CD4-positive, alpha-beta T cell treated with Interleukin-4 for 1 hour (primary cell): ENCODE measurements at places on chromosomes 16 and 17.
A peak's percentile ranks its signal among the peaks of the same experiment; 100 is the strongest.

GRCh38 chr17:8696426-8696825, 48.2 kb downstream of the CCDC42 start:
- no peak for DNase-seq

- no peak for DNase-seq
These were observed 24.4 kb upstream of the ETV4 start for GRCh38 chr17:43570518-43570928.

- DNase-seq: peak; percentile 8
These were observed 57.6 kb downstream of the PRMT7 start for GRCh38 chr16:68368301-68368888.

DNA sequence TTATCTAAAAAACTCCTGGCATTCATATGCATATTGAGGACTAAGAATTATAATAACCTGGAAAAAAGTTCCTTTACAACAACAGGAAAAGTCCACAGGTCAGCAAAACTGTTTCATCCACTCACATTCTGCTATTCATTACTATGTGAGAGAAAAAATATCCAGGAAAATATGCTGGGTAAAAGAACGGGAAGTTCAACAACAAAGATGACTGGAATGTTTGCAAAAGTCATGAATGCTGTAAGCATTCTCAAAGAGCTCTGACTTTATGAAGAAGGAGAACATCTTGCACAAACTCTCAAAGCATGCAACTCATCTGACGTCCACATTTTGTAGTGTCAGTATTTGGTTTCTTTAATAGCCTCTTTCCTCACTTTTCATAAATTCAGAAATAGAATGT, 56.9 kb upstream of the ALDH3A1 start:
- DNase-seq: no peak

DNA sequence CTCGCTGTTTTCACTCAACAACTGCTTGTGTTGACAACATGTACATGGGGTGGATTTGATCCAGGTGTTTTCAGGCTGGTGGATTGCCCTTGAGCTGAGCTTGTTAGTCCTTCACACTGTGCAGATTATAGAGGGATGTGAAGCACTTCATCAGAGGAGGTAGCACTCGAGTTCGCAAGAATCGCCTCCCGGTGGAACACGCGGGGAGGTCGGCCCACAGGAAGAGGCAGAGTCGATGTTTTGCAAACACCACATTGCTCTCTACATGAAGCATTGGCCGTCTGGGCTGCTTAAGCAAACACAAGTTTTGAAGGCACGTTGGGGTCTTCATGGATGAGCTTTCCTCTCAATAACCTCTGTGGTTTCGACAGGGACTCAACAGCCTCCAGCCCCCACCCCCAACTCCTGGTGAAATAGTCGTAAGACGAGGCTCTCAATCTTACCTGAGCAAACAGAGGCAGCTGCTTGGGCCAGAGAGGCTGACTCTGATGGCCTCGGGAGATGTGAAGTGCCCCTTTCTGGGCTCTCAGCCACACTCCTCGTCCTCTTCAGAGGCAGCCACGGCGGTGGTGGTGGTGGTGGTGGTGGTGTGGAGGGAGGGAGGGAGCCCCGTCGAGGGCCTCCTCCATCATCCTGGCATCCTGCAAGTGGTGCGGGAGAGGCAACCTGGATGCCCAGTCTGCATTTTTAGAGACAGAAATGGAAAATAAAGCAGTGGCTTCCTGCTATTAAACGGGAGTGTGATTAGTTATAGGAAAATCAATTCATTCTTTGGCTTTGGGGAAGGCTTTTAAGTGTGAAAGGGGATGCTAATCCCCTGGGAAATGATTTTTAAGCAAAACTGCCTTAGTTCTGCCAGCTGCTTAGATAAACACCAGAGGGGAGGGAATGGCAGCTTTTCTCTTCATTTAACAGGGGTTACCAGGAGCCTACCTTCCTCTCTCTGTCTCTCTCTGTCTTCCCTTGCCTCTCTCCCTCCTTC, 552.5 kb upstream of the EEF2KMT start:
- DNase-seq: no peak

GRCh38 chr17:73831699-73832098, 187.5 kb upstream of the SDK2 start:
- no peak for DNase-seq

DNA sequence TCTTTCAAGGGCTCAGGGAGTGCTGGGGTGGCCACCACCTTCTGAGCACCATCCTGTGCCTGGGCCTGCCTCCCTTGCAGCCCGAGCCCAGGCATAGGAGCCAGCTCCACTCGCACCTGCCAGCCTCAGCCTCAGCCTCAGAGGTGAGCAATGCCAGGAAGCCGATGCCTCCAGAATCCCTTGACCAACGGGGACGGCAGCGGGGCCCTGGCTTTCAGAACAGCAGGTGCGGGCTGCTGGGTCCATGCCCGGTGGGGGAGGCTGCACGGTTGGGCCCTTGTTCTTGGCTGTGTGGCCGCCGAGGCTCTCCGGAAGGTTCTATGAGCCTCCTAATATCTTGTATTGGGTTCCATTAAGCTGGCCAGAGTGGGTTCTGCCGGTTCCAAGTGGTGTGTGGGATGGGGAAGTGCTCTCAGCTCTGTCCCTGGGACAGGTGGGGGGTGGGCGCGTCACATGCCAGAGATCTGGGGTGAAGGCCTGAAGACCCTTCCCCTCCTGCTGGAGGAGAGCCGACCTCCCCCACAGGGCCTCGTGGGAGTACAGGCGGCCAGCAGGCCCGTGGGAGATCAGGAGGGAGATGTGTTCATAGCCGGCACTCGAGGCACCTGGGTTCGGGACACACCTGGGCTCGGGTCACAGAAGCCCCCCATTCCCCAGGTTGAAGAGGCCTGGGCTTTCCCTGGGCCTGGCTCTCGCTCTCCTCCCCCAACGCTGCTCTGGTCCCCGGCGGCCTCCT, 27.0 kb downstream of the NPTX1 start:
- DNase-seq: no peak

DNA sequence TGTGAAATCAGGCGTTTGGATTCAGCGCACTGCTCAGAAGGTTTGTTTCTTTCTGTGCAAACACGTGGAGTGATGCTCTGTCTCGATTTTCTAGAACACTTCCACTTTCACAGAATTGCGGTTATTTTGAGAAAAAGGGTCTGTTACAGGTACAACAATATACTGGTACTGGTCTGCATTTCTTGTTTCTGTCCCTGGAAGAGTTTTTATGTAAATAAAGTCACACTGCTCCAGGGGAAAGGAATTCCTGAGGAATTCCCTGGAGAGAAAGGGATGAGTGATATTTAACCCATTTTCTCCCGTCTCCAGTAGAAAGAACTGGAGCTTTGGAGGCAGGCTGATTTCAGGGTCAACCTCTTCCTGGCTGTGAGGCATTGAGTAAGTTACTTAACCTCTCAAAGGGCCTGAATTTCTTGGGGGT, 16.2 kb upstream of the RMI2 start:
- no peak for DNase-seq

GRCh38 chr17:75250009-75250471, 11.4 kb downstream of the GGA3 start:
- no peak for DNase-seq

DNA sequence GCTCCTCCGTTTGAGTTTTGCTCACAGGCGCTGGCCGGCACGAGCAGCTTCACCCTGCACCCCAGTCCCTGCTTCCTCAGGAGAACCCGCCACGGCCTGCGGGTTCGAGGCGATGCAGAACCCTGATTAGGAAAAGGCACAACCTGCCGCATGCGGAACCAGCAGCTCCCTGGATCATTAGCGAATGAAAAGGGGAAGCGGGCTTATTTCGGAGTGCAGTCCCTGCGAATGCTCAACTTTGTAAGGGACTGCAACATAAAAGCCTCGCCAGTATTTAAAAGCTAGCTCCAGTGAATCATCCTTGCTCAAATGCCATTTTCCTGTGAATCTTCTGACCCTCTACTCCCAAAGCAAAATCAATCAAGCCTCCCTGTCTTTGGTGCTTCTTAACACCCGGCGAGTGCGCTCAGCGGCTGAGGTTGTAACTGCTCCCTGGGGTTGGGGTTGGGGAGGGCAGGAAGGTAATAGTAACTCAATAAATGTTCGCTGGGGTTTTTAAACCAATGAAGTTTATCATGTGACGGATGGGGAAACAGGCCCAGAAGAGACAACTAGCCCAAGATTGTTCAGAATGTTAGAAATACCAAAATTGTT, 678 bp upstream of the AKAP10 start:
- peak; percentile 15 for DNase-seq

DNA sequence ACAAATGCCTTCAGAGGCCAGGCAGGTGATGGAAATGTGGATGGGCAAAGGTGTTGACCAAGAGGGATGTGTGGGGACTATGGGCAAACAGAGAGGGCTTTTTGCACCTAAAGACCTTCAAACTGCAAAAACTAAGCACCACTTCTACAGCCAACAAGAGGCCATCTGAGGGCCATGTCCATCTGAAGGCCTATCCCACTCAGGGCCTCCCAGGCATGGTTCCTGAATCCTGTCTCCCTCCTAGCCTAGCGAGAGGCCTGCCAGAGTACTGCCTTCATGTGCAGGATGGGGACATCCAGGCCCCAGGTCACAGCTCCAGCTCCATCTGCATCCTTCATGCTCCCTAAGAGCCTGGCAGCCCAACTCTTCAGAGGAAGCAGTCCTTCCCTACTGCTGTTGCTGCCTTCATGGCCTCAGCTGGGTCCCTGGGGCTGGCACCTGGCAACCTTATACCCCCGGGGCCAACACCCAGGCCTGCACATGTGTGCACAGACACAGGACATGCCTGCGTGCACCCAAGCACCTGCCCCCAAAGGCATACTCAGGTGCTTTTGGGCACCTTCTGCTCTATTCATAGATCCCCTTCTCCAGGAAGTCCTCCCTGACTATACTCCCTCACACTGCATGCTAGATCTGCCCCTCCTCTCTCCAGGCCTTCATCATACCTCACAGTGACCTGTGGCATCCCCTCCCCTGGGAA, 95.2 kb downstream of the C16orf78 start:
- no peak for DNase-seq

DNA sequence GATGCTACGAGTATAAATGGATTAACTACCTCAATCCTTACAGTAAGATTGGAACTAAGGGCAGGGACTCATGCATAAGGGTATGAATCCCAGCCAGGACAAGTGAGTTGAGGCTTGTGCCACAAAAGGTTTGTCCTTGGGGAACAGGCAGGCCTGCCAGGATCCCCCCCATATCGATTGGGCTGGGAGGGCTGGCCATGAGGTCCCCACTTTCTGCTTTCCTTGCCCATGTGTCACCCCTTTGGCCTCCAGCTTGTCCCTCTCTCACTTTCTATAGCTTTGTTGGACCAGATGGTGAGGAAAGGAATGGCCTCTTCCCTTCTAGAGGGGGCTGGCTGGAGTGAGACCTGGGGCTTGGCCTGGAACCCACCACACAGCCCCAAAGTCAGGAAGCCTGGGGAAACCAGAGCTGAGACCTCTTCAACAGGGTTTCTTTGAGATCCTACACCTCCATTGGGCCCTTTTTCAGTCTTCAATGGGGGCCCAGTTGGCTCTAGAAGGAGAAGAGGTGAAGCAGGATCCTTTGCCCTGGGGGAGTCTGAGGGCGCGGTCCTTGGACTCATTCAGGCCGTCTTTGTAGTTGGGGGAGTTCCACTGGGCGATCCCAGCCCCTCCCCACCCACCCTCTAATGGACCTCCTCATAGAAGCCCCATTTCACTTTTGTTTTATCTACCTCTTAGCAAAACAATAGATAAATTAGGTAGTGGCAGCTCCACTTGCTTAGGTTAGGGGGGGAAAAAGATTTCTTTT, 57.3 kb downstream of the IGF2BP1 start:
- DNase-seq: no peak

DNA sequence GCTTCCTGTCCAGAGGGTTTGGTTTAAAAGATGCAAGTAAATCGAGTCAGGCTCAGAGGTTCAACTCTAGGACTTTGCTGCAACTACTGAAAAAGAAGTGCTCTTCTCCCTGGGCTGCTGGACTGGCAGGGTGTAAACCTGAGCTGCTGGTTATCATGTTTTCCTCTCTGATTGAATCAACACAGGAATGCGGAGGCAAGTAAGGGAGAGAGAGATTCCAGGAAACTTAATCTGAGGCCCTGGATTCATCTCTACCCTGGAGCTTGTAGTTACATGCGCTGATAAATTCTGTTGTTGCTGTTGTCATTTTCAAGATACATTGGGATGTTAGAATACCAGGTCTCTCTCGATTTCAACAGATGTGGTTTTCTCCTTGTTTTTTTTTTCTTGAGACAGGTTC, 8.2 kb upstream of the HS3ST3A1 start:
- DNase-seq: no peak

DNA sequence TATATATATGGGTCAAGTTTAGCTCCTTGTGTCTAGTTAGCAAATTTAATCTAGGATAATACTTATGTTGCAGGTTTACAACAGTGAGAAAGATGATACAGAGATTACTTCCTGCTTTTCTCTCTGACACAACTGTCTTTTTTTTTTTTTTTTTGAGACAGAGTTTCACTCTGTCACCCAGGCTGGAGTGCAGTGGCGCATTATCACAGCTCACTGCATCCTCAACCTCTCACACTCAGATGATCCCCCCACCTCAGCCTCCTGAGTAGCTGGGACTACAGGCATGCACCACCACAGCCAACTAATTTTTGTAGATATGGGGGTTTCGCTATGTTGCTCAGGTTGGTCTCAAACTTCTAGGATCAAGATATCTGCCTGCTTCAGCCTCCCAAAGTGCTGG, 706.9 kb upstream of the SOX9 start:
- DNase-seq: no peak

DNA sequence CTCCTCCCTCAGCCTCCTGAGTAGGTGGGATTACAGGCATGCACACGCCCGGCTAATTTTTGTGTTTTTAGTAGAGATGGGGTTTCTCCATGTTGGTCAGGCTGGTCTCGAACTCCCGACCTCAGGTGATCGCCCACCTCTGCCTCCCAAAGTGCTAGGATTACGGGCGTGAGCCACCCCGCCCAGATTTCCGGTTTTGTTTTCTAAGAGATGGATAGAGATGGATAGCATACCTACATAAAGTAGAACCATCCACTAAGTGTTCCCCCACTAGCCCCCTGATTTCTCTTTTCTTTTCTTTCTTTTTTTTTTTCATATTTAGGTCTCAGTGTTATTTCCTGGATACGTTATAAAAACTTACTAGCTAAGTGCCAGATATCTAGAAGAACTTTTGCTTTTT, 2.0 kb downstream of the WSB1 start:
- DNase-seq: no peak

DNA sequence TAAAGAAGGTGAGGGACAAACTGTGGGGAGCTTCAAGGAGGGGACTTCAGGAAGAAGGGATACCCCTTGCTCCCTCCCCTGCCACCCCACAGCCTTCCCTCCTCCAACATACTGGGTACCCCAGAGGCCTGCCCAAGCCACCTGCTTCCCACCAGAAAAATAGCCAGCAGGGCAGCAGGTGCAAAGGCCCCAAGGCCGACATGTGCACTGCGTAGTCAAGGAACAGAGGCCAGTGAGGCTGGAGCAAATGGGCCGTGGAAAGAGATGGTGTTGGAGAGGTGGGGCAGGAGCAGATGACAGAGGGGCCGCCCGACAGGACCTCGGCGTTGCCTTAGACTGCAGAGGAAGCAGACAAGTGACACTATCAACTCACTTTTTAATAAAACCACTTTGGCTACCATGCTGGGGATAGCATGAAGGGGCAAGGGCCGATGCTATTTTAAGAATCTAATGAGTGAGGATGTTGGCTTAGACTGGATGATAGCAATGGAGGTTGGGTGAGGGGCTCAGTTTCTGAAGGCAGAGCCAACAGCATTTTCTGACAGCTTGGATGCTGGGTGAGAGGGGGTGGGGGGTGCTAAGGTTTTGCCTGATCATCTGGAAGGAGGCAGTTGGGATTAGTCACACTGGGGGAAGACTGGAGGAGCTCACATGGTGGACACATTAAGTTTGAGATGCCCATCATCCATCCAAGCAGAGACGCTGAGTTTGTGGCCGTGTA, 72.8 kb upstream of the TOB1 start:
- DNase-seq: no peak
